Activated CD4-positive, alpha-beta T cell treated with anti-CD3 and anti-CD28 coated beads for 1 hour (primary cell): ENCODE measurements at places on chromosomes 11 and 22.

GRCh38 chr22:39429916-39430575, 26.8 kb upstream of the MGAT3 start:
- DNase-seq = no peak

DNA sequence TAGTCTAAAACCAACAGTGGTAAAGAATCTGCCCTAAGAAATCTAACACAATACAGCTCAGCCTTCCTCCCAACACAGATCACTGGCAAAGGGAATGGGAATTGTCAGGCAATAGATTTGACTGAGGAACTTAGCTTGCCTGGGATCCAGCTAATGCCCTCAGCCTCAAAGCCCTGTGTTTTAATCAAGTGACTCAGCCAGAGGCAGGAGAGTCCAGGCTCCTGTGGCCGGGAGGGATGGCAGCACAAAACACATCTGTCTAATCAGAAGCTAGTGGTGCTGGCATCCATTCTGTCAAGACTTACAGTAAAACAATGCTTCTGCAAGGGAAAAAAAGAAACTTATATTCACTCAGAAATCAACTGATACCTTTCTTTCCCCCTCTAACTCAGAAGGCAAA, 5.6 kb downstream of the SYTL2 start:
- DNase-seq = no peak

- DNase-seq = no peak
Observed at GRCh38 chr11:9396310-9396709, 11.9 kb downstream of the IPO7 start.

- DNase-seq = no peak
Observed at GRCh38 chr11:71294846-71295600, 42.6 kb upstream of the SHANK2 start.

- DNase-seq = no peak
Observed at GRCh38 chr22:27134315-27134701, 476.9 kb downstream of the MIAT start.

DNA sequence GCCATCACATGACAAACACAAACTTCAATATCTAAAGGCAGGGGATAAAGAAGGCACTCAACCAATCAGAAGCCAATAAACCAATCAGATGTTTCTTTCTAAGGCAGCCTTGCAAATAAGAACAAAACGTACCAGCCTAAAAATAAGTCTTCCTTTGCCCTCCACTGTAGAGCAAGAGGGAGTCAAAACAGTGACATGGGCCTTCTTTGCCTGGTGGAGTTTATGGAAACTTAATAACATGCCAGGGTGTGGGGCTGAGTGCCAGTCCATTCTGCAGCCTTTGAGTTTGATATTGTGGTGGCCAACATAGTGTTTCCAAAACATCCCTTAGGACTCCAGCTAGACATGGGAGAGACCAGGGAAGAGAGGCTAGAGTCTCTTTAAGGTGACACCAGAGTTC, 126.1 kb upstream of the NECTIN1 start:
- no peak for DNase-seq

DNA sequence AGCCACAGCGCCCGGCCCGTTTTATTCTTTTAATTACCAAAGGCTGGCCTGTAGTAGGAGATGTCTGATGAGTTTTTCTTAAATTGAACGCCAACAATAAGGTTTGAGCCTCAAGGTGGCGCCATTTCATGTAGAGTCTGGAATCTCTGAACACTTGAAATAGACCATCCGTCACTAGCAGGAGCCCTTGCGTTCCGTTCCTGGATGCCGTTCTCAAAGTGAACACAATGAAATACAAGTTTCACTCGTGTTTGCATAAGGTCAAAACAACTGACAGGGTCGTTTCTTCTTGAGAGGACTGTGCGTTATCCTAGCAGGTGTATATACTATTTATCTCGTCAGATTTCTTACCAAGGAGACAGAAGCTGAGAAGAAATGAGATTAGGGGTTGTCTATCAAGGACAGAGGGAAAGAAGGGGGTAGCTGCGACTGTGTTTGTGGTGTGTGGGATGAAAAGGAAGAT, 18.7 kb upstream of the SCGB1D1 start:
- peak; percentile 45 for DNase-seq

- no peak for DNase-seq
Observed at GRCh38 chr11:3996651-3997050, 97.9 kb upstream of the RRM1 start.

GRCh38 chr11:68521969-68522652, 61.6 kb downstream of the PPP6R3 start:
- DNase-seq = no peak

- DNase-seq = no peak
Observed at GRCh38 chr11:39777035-39777434, 1682.4 kb downstream of the LRRC4C start.

DNA sequence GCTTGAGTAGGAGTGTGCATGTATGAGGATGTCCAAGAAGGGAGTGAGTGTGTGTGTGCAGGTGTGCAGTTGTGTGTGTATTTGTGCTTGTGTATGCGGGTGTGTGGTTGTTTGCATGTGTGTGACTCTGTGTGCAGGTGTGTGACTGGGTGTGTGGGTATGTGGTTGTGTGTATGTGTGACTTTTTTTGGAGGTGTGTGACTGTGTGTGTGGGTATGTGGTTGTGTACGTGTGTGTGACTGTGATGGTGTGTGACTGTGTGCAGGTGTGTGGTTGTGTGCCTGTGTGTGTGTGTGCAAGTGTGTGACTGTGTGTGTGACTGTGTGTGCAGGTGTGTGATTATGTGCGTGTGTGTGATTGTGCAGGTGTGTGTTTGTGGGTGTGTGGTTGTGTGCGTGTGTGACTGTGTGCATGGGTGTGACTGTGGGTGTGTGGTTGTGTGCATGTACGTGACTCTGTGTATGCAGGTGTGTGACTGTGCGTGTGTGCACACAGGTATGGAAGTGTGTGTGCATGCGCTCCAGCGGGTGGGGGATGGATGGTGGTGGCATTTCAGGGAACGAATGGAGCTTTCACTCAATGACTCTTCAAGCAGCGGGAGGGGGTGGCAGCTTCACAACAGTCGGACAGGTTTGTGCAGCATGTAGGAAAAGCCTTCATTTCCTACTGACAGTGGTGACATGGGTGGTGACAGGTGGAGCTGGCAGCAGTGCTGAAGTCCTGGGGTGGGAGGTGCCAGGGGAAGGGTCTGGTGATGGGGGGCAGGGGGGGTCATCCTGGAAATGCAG, 47.6 kb downstream of the CACNA1I start:
- no peak for DNase-seq

- DNase-seq = no peak
Observed at GRCh38 chr22:17366830-17367229, 2.4 kb upstream of the CECR2 start.

DNA sequence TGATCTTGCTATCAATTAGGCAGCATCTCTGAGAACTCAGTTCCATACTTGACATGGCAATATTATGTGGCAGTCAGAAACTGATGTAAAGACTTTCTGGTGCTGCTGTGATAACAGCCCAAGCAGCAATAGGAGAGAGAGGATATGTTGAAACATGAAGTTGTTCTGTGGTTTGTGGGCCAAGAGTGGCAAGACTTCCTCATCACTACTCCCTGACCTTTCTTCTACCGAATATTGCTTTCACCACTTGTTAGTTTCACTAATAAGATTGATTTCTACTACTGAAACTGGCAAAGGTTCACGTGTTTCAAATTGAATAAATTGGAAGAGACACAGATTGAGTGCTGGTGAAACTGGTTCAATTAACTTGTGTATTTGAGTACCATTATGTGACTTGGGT, 852.6 kb upstream of the RAG2 start:
- DNase-seq = no peak

- no peak for DNase-seq
Observed at GRCh38 chr22:19527861-19528417, 3.7 kb upstream of the CLDN5 start.

- DNase-seq = no peak
Observed at GRCh38 chr11:64990222-64990923, 6.4 kb downstream of the BATF2 start.

DNA sequence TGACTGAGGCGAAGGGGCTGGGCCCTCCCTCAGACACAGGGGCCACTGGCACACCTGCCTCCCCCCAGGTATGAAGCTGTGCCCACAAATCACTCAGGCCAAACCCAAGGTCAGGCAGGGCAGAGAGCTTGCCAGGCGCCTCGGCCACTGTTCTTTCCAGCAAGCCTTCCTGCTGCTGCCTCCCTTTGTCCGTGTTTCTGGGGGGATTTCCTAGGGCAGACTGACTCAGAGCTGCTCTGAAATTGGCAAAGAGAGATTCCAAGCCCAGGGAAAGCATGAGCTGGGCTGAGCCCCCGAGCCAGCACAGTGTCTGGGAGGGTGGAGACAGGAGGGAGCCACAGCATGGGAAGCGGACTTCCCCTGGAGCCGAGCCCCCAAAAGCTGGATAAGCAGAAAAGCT, 33.2 kb downstream of the PPP2R1B start:
- DNase-seq = no peak

GRCh38 chr22:23548501-23549197, 31.4 kb downstream of the IGLL1 start:
- DNase-seq = no peak

- DNase-seq = no peak
Observed at GRCh38 chr11:115892016-115892415, 387.8 kb upstream of the CADM1 start.

DNA sequence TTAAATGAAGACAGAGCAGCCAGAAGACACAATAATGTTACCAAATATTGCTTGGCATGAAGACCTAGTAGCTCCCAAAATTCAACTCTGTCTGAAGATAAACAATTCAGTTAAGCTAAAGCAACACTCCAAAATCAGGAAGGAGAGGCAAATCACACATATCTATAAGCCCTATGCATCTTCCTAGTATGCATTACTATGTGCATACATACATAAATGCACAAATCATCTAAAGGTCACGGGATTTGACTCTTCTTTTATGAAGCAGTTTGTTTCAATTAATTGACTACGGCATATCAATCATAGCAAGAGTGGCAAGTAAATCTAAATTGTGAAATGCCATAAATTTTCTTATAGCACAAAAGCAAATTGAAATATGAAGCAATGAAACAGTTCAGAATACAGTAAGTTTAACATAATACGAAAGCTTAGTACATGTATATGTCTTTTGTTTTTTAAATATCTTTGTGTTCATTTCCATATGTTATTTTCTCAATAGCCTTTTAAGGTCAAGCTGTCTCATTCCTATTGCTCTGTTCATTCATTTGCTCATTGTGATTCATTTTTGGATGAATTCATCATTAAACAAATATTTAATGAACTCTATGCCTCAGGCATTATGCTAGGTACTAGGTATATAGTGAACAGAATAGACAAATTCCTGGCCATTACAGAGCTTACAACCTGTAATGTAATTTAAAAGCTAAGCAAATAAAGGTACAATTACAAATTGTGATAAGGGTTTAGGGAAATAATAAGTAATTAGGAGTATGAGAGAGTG, 540.5 kb downstream of the DLG2 start:
- DNase-seq = no peak

GRCh38 chr22:38706101-38706900, 557 bp downstream of the GTPBP1 start:
- DNase-seq = peak; percentile 17

DNA sequence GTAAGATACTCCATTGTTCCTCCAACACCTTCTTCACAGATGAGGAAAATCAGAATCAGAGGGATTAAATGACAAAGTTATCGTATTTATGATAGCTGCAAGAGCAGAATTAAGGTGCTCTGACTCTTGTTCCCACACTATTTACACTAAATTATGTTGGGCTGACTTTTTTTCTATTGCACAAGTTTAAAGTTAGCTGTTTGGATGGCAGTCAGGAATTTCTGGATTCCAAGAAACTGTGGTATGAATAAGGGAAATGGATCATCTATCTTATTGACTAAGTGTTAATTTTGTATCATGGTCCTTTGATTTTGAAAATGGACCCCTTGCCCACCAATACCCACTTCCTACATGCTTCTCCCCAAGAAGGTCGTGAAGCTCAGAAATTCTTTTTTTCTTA, 19.9 kb upstream of the APOA1 start:
- DNase-seq = no peak

DNA sequence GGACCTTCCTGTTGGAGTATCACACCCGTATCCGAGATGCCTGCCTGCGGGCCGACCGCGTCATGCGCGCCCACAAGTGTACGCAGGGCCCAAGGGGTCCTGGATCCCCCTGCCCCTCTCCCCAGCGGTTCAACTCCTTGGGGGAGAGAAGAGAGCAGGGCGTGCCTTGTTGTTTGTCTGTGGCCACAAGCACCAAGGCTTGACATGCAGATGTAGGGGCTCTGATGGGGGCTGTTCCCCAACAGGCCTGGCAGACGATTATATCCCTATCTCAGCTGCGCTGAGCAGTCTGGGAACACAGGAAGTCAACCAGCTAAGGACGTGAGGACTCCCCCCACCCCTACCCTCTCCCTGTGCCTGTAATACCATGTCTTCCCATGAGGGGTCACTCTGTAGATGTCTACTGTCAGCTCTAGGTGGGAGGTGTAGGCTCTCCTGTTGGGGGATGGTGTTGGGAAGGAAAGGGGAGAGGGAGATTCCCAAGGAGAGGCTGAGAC, 6.8 kb downstream of the CFL1 start:
- DNase-seq = no peak

DNA sequence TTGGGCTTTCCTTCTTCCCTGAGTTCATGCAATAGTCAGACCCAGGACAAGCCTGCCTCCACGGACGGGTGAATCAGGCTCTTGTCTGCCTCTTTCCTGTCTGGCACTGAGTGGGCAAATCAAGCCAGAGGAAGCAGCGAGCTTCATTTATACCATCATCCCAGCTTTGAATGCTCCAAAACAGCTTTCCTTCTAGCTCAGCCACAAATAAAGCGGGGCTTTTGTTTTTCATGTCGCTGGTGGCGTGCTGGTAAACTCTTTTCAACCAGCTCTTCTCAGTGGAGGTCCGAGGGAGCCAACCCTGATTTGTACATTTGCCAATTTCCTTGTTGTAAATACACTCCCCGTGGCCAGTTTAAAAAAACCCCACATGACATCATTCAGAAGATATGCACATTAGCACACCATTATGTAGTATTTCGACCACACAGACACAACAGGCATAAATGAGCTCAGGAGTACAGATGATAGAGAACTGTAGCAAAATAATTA, 8.6 kb downstream of the C11orf91 start:
- DNase-seq = no peak

DNA sequence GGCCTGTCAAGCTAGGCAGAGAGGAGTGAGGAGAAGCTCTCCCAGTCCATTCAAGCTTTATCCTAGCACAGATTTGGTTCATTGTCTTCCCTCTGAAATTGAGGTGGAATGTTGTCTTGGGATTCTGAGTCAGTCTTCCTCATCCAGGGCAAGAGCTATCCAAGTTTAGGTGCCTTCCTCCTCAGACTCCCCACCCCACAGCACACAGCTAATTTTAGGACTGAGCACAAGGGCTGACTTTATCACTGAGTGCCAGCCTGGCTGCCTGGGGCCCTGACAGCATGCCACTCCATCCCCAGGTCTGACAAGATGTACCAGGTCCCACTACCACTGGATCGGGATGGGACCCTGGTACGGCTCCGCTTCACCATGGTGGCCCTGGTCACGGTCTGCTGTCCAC, 2.6 kb downstream of the PGAP2 start:
- DNase-seq = no peak

- DNase-seq = no peak
Observed at GRCh38 chr22:40261783-40262182, 84.1 kb downstream of the TNRC6B start.
